Pons (tissue), 1 donor: ENCODE measurements at places on chromosomes 3 and 15.
A peak's percentile ranks its signal among the peaks of the same experiment; 100 is the strongest.

DNA sequence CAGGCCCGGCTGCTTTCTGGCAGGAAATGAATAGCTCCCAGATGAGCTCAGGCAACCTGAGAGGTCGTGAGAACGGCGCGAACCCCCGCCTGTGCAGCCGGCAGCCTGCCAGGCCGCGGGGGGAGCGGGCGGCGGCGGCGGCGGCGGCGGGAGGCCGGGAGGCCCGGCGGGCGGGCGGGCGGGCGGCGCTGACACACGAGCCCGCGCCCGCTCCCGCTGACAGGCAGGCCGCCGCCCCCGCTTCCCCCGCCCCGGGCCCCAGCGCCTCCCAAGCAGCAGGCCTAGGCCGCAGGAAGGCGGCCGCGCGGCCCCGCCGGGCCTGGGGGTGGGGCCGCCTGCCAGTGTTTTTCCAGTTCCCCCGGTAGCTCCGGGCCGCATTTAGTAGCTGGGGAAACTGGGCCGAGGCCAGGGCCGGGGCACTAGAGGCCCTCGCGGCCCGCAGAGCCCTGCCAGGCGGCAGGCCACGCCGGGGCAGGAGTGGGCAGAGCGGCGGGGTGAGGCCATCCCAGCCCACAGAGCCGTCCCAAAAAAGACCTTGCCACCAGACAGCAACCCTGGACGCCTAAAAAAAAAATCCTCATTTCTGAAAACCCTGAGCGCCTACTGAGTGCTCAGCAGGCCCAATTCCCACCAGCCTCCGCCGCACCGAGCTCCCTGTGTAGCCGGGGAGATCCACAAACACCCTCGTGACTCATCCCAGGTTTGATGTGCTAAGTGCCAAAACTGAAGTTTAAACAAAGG lies 5.6 kb downstream of the HES1 start:
- DNase-seq: peak; percentile 74

- no peak for DNase-seq
These were observed 22.9 kb downstream of the LCTL start for GRCh38 chr15:66542896-66543295.

- DNase-seq: no peak
These were observed 21.7 kb downstream of the DAZL start for GRCh38 chr3:16583551-16583950.

DNA sequence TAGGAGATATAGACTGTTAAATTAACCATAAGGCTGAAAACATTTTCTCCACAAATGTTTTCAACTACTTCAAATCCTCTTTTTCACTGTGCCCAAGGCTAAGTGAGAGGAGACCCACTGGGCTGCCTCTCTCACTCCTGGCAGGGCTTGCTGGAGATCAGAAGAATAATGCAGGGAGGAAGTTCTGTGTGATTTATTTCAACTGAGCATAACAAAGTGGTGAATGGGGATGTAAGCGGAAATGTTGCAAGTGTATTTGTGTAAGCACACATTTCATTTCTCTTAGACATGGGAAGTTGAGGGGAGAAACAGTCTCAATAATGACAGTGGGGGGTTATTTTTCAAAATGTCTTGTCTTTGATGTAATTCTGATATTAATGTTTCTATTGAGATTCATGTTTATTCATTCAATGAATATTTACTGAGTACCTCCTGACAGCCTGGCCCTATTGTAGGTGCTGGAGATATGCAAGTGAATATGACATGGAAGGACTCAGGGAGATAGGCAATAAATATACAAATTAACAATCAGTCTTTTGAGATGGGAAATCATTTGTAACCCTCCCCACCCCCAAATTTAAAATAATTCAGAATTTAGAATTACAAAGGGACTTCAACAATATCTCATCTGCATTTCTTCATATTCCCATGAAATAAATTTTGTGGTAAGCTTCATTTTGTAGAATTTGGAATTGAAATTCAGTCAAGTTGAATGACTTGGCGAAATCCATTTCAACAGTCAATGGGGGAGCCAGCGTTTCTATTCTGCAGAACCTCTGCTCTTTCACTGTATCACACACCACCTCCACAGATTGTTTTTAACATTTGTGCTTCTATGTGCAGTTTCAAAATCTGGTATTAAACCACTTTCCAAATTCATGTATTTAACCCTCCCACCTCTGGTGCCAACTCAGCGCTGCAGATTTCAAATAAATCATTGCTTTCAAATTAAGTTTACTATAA lies 247.2 kb downstream of the SLC9A9 start:
- peak; percentile 58 for DNase-seq

DNA sequence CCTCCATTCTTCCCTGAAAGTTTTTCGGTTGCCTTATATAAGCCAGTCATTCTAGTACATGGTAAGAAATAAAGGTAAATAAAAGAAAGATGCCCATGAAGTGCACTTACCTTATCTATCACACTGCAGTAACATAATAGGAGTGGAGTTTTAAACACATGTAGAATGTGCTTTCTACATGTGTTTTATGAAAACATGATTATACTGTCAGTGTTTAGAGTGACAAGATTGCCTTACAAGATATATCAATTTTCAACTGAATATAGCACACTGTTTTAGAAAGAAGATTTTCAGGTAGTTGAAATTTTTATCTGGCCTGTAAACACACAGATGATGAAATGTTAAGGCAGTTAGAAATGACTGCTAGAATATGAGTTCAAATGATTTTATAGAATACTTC lies 219.6 kb downstream of the EPHA3 start:
- no peak for DNase-seq

DNA sequence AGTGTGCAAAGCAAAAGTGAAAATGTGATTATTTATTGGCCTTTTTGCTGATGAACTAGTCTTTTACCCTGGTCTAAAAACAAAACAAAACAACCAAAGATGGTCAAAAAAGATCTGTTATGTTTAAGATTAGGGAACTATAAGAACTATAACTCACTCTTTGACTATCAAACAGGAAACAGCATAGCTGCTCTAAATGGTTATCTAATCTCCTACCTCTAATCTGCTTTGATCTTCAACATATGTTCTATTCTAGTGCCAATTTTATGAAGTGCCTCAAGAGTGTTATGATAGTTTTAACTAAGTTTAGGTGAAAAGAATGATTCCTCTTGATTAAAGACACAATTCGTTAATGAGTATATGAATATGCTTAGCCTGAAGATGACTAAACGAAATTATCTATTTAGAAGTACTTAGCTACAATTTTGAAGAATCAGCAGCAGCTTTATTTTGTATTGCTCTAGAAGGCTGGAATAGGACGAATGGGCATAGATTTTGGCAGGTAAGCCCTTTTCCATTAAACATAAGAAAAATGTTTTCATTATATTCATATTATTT lies 46.0 kb downstream of the SETD2 start:
- no peak for DNase-seq

GRCh38 chr3:42230860-42231259 lies 35.1 kb downstream of the CCK start:
- no peak for DNase-seq

DNA sequence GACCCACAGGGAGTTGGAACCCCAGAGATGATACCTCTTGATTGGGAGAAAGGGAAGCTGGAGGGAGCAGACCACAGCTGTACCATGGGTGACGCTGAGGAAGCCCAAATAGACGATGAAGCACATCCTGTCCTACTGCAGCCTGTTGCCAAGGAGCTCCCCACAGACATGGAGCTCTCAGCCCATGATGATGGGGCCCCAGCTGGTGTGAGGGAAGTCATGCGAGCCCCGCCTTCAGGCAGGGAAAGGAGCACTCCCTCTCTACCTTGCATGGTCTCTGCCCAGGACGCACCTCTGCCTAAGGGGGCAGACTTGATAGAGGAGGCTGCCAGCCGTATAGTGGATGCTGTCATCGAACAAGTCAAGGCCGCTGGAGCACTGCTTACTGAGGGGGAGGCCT lies 201.1 kb downstream of the AKAP13 start:
- no peak for DNase-seq

GRCh38 chr3:118948146-118948545 lies 86.5 kb downstream of the IGSF11 start:
- DNase-seq: no peak

- no peak for DNase-seq
These were observed 7.0 kb upstream of the HHATL start for GRCh38 chr3:42709621-42710020.

DNA sequence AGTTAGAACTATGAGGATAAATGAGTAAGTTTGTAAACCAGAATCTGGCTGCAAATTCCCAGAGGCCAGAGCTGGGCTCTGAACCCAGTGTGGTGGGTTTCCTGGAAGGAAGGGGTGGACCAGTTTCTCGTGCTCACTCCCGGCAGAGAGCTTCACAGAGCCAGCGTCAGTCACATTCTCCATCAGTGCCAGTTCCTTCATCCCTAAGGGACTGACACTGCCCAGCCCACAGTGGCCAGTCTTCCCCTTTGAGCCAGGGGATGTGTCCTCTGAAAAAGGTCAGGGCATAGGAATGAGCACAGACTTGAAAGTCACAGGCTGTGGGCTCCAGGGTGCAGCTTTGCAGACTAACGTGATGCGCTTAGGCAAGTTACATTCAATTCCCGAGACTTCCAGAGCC lies 135.8 kb upstream of the HACD2 start:
- no peak for DNase-seq

DNA sequence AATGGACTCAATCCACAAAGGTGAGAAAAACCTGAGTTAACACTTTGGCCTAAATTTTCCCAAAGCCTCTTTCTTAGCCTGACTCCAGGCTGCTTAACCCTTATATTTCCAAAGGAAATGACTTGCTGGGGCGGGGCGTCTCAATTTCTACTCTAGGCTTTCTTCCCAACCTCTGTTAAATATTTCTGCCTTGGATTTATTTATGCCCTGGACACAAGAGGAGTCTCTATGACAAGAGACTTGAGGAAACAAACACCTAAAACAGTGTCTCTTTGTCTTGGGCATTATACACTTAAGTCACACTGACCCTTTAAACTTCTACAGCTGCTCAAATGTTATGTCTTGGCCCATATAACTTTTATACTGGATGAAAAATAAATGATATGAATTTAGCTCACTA lies 28.3 kb upstream of the AP4E1 start:
- DNase-seq: no peak

DNA sequence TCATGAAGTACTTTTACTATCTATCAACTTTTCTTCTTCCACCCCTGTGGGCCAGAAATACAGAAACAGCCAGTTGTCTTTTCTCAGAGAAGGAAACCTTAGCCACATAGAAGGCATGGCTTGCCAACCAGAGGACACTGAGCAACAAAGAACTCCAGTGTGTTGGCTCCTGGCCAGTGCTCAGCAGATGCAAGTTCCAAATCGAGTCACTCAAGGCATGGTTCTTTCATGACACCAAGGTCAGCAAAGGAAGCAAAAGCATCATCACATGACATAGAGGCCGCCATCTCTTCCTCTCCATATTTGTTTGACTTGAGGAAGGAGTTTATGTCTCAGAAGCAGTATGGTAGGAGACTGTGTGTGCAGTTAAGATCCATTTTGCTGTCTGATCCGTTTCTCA lies 92.2 kb downstream of the MYLK start:
- peak; percentile 70 for DNase-seq

- DNase-seq: no peak
These were observed 37.9 kb upstream of the CTSH start for GRCh38 chr15:78982736-78983135.

DNA sequence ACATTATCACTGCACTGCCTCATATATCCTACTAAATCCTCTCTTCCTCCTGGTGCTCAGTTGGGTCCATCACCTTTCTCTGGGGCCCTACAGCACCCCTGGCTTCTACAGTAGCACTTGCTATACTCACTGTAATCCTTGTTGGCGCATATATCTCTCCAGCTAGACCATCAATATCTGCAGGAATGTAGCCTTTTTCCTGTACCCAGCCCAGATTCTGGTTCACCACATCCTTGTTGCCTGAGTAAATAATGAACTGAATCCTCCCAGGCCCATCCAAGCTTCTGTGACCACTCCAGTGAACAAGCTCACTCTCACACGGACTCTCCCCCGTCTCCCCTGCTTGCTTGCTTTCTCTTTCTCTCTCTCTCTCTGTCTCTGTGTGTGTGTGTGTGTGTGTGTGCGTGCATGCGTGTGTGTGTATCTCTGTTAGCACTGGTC lies 62.5 kb upstream of the LIPC start:
- no peak for DNase-seq

GRCh38 chr3:171282041-171282440 lies 178.2 kb downstream of the TNIK start:
- peak; percentile 35 for DNase-seq

DNA sequence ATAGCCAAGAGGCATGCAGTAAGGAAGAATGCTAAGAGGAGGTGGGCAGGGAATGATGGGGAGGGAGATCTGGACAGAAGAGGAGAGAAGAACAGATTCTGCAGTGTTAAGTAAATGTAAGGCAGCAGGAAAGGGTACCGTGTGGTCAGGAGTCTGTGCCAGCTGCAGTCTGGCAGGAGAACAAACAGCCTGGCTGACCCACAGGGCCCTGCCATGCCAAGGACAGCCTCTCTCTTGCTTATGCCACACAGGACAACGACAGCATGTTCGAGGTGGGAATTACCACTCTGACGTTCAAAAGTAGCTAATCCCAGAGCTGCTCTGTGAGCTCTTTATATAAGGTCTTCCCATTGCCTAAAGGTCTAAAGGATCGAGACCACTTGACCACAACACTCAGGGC lies 31.3 kb downstream of the DAPK2 start:
- DNase-seq: no peak

DNA sequence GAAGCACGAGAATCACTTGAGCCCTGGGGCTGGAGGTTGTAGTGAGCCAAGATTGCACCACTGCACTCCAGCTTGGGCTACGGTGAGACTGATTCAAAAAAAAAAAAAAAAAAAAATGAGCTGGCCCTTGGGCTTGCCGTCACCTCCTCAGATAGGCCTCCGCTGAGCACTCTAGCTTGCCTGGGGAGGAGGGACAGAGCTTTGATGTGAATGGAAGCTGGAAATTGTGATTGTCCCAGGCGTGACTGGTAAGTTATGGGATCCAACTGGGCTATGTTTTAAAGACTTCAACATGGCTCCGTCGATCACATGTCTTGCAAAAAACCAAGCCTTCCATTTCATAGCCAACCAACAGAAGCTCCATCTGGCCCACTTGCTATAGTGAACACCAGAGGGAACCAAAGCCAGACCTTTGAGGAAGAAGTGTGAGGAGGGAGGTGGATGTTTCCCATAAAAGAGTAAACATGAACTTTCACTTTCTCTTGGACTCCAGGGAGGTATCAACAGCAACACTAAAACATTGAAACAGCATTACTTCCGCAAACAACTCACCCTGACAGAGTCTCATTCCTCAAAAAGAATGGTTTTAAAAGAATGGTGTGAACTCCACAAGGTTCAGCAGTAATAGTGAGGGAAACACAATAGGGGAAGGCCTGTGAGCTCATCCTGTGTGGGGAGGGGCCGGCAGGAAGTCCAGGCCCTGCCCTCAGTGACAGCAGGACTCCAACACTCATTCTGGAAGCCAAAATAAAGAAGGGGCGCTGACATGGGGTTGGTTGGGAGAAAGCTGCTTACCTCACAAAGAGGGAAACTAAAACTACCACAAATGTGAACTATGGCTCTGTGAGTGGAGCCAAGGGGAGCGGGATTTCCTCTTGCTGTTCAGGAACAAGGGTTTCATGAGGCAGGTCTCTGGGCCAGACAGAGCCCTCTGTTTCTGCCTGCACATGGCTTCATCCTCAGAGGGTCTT lies 59.2 kb upstream of the IL12A start:
- peak; percentile 77 for DNase-seq

- DNase-seq: no peak
These were observed 8.8 kb downstream of the RTP3 start for GRCh38 chr3:46506526-46506925.

- DNase-seq: no peak
These were observed 83.8 kb downstream of the SMAD3 start for GRCh38 chr15:67149068-67149772.
